Cortex of kidney (tissue), 1 donor: ENCODE measurements at places on chromosomes 2 and 18.

DNA sequence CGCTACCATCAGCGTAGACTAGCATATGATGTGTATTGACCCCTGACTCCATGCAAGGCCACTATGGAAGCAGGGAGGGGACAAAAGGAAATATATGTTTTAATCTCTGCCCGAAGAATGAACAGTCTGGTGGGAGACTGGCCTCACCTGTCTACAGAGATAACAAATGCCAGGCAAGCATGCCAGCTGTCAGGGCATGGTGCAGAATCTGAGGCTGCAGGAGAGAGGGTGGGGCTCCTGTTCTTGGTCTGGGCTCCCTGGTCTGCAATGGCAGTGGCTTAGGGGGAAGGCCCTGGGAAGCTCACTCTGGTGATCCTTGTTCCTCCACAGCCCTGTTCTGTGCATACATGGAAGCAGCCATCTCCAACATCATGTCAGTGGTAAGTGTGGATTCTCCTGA lies 27.5 kb downstream of the SLC14A2 start:
- no peak for DNase-seq

- no peak for DNase-seq
Measured at GRCh38 chr2:218406949-218407618, 7.4 kb downstream of the CTDSP1 start.

DNA sequence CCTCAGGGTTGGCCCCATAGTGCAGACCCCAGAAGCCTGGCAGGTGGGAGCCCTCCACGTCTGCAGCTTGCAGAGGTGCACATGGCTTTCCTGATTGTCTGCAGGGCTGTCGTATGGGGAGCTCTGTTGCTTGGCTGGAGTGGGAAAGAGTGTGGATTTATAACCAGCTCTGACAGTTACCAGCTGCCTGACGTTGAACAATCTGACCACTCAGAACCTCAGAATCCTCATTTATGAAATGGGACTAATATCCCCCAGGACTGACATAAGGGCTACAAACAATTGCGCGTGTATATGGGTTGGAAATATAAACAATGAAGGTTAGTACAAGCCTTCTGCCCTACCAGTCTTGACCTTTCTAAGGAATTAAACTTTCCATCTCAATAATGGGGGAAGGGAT lies 13.9 kb upstream of the PXDN start:
- DNase-seq, result no peak

DNA sequence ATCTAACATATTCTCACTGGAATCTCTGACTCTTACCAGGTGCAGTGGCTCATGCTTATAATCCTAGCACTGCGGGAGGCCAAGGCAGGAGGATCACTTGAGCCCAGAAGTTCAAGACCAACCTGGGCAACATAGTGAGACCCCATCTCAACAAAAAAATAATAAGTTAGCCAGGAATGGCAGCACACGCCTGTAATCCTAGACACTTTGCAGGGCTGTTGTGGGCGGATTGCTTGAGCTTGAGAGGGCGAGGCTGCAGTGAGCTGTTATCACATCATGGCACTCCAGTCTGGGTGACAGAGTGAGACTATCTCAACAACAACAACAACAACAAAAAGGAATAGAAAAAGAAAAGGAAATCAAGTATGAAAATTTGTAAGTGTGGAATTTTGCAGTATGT lies 306.5 kb upstream of the CYP26B1 start:
- DNase-seq, result no peak

DNA sequence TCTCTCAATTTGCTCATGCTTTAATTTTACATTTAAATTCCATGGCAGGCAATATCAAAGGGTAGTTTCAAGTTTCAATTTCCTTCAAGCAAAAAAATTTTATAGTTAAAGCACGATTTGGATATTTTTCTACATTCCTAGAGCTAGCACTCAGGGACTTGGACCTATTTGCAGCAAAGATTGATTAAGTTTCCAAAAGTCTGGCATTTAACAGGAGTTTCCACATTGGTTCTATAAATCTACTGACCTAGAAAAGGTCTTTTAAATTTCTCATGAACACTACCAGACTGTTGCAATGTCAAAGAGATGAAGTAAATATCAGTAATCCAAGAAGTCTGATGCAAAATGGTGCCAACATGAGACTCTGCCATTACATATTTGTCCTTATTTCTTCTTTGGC lies 253.7 kb upstream of the LINC00305 start:
- no peak for DNase-seq

GRCh38 chr18:79974025-79974654 lies 9.7 kb downstream of the HSBP1L1 start:
- no peak for DNase-seq

GRCh38 chr18:45997700-45998151 lies 30.6 kb upstream of the EPG5 start:
- DNase-seq, result no peak

DNA sequence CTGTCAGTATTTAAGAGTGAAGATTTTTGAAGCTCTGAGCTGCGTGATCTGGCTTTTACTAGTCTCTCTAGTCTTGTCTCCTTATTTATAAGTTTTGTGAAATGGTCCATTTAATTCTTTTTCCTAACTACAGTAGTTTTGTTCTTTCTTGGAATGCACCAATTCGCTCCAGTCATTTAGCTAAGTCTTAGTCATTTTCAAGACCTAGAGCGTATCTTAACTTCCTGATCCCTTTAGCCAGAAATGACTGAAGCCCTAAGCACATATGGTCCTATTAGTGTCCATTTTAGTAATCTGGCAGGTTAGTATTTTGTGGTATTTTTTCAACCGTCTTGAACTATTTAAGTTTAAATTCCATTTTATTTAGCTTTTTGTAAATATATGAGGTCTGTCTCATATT lies 3.6 kb downstream of the BIRC6 start:
- DNase-seq, result no peak

DNA sequence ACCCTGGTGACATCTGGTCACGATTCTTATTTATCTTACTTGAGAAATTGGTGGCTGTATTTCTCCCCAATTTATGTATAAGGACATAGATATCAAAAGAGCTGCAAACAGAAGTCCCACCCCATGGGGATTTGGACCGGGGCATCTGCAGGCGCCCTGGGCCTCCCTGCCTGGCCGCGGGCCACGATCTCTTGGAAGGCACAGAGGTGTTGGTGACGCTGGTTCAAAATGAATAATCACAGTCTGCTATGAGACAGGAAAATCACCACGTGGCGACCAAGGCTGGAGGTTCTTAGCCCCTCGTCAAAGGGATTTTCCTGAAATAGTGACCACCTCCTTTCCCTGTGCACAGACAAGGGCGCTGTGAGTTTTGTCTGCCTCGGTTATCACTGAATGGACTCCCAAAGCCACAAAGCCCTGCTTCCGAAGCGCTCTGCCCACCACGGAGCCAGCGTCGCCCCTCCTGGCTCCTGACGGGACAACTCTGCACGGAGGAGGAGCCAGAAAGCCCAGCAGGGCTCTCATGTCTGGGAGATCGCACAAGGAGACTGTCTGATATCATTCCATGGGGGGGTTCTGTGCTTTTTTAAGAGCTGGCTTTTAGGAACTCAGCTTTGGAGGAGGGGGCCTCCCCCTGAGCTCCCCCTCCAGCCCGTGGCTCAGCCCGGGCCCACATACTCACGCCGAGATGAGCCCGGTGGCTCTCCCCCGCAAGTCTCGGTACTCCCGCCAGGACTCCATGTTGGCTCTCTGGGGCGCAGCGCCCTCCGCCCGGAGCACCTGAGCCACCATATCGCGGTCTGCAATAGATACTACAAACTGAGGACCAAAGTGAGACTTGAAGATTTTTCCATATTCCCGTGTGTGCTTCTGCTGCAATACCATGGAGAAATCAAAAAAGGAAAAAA lies 14.6 kb downstream of the CYP27C1 start:
- DNase-seq, result no peak

DNA sequence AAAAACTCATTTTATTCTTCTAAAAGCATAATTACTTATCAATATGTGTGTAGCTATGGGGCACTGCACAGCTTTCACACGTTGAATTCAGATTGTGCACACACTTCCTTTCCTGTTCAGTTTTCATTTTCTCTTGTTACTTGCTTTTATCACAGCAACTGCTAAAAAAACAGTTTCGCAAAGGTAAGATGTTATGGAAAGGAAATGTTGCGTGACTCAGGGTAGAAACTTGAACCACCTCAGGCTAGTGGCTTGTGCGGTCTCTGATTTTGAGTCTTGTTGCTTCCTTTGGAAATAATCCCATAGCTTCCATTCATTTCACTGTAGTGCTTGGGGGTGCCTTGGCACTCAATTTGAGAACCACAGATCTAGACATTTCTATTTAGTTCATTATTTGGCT lies 171.9 kb downstream of the FMNL2 start:
- no peak for DNase-seq

DNA sequence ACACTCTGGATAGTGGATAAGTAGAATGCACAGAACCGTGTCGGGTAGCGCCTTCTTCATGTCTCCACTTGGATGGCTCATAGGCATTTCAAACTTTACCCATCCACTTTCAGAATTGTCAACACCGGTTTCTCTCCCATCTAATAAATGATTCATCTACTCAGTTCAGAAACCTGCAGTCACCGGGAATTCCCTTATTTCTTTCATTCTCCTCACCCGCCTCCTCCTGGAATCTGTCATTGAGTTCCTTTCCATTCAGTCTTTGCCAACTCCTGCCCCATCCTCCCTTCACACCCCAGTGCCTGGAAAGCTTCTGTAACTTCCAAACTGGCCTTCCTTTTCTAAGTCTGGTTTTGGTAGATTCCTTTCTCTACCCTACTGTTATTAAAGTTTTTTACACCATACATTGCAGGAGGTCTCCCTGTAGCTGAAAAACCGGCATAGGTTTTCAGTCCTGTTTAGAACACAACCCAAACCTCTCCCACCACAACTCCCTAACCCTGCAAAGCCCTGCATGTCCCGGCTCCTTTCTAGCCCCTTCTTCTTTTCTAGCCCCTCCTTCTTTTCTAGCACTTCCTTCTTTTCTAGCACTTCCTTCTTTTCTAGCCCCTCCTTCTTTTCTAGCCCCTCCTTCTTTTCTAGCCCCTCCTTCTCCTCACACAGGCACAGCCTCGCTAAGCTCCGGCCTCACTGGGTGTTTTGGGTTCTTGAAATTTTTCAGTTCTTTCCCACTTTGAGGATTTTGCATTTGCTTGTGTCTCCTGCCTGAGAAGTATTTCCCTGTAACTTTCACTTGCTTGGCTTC lies 133.9 kb upstream of the KLHL14 start:
- no peak for DNase-seq

DNA sequence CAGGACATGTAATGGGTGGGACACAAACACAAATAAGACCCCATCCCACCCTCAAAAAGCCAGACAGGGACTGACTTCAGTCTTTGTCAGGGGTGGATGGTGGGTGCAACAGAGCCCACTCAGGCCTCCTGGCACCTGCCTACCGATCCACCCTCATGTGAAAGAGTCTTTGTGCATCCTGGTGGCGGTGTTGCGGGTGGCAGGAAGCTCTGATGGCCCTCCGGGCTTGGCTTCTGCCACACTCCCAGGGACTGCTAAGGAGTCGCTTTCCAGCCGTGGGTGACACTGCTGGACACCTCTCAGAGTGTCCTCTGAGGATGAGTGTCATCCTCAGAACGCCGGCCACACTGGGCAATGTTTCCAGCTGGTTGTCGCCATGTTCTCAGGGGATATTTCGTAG lies 92.6 kb downstream of the LDLRAD4 start:
- DNase-seq, result no peak

DNA sequence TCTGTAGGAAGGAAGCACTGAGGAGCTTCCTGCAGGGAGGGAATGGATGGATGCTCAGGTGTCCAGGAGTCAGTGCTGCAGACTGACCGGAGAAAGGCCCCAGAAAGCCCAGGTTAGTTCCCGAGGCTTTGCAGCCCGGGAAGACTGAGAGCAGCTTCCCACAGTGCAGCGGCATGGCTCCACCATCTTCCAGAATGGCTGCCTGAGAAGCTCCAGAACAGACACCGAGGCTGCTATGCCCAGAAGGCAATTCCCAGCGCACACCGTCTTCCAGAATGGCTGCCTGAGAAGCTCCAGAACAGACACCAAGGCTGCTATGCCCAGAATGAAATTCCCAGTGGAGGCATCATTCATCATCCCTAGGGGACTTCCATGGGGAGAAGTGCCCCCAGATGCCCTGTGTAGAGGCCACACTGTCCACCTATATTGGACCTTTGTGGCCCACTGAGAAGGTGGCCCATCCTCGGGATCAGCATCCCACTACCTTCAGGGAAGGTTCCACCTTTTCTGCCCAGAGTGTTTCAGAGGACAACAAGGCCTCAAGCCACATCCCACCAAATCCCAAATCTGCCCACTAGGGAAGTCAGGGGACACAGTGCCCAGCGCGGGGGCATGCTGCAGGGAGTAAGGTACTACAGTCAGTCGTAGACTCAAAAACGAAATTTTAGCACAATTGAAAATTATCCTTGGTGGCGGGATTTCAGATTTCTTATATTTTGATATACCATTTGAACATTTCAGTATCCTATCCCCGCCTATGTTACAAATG lies 80.5 kb downstream of the KCNF1 start:
- no peak for DNase-seq

DNA sequence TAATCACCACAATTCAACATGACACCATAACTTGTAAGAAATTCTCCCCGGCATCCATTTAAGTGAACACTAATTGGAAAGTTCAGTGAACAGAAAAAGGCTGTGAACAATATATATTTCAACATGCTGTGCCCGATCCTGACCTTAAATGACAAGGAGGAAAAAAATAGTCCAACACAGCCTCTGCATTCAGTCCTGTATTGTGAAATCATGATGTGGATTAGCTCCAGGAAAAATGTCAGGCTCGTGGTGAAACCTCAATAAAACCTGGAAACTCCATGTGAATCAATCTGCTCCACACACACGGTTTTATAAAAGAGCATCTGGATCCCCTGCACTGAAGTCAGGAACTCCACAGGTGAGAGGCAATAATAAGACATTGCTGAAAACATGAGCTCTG lies 145.4 kb upstream of the SPOPL start:
- no peak for DNase-seq

GRCh38 chr2:36097022-36097421 lies 258.6 kb upstream of the CRIM1 start:
- DNase-seq, result no peak

DNA sequence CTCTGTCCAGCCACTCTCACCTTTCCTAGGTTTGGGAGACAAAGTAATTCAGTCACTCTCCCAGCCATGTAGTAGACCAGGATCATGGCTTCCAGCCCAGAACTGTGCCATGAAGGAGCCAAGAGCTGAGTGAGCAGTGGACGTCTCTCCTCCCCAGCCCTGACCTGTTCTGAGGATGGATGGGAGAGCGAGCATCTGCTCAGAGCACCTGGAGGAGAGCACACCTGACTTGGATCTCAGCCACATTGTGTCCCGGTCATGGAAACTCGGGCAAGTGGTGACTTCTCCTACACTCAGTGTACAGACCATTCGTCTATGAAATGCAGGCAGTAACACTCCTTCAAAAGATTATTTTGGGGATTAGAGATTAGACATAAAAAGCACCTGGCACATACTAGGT lies 299.7 kb downstream of the TNS1 start:
- DNase-seq, result no peak
